ENCODE measurements at places on chromosomes 6 and 20.
A peak's percentile ranks its signal among the peaks of the same experiment; 100 is the strongest.

DNA sequence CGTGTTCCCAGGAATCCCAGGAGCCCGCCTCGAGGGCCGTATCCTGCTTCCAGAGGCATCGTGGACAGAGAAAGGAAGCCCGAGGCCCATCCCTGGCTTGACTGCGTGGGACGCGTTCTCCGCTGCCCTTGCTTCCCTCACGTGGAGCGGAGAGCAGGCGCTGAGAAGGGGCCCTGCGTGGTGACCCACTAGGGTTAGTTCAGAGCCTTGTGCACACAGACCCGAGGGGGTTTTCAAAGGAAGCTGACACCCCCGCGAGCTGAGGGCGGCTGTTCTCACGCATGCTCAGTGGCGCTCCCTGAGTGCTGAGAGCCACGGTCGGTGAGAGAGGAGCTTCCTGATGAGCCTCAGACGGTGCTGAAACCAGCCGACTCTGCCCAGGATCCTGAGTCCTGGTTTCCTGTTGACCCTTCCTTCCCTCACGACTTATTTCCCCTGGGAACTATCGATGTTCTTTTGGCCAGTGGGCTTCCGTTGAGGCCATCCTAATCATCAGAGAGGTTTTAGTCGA lies 28.9 kb upstream of the CCR6 start:
- DNase-seq = no peak

GRCh38 chr6:1735239-1735803 lies 125.6 kb downstream of the FOXC1 start:
- DNase-seq = no peak

DNA sequence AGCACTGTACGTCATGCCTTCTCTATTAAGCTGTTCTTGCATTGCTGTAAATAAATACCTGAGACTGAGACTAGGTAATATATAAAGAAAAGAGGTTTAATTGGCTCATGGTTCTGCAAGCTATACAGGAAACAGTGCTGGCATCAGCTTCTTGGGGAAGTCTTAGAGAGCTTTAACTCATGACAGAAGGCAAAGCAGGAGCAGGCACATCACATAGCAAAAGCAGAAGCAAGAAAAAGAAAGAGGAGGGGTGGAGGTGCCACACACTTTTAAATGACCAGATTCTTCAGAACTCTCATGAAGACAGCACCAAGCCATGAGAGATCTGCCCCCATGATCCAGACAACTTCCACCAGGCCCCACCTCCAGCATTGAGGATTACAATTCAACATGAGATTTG lies 30.1 kb downstream of the CYB5R4 start:
- no peak for DNase-seq

DNA sequence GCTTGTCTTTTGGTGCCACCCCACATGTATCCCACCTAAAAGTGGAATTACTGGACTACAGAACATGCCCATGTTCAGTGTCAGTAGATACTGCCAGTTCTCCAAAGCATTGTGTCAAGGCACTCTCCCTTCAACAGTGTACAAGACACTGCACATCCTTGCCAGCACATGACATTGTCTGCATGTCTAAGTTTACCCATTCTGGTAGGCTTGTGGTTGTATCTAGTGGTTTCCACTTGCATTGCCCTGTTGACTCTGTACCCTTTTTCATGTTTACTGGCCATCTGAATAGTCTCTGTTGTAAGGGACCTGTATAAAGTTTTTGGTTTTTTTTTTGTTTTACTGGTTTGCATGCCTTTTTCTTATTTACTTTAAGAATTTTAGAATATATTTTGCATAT lies 222.4 kb upstream of the CNR1 start:
- DNase-seq = no peak

DNA sequence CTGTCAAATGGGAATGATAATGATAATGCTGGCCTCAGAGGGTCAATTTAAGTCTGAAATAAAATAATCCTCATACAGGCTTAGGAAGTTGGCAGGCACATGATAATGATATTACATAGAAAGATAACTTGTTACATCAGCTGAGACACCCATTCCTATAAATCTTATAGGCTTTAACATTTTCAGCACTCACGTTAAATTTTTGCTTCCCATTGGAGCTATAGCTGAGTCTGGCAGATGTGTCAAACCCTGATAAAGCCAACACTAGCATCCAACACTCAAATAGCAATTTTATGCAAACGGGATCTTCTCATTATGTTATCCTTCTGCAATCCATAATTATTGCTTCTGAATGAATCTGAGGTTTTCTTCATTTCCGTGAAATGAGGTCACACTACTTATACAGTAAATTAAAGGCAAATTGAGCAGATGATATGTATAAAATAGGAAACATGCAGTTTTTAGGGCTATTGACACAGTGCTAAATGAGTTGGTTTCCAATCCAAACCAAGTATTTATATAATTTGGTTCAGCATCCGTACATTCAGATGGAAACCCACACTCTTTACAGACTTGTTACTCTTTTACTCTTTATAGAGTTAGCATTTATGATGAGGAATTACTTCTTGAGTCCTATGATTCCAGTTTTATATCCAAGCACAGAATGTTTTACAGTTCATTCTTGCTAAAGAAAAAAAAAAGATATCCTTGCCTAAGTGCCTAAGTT lies 481.6 kb downstream of the BTBD3 start:
- DNase-seq = no peak

DNA sequence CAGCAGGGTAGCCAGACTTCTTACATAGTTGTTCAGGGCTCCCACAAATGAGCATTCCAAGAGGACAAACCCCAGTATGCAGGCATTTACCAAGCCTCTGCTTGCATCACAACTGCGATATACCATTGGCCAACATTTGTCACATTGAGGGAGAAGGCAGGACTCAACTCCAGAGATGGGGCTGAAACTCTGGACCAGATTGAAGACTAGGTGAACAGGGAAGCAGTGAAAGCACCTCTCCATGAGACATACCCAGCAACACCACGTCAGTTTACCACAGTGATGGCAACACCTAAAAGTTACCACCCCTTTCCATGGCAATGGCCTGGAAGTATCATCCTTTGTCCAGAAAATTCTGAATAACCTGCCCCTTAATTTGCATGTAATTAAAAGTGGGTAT lies 7.9 kb upstream of the RALY start:
- DNase-seq = no peak

- no peak for DNase-seq
These were observed 97.9 kb downstream of the SOD2 start for GRCh38 chr6:159595173-159595572.

DNA sequence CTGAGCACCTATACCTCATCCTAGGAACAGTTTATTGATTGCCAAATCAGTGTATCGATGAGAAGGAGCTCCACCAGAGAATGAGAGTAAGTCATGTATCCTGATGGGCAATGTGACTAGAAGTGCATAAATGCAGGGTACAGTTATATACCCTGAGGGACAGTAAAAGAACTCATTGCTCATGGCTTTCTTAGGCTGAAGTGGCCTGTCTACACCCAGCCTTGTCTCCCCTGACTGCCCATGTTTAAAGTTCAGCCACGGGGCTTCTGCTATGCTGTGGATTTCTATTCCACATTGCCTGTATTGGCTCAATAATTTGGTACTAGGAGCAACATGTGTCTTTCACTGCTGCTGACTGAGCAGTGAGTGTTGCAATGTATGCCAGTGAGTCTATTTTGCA lies 400.4 kb upstream of the IMPG1 start:
- no peak for DNase-seq

- no peak for DNase-seq
These were observed 20.5 kb upstream of the AFDN start for GRCh38 chr6:167806061-167806700.

DNA sequence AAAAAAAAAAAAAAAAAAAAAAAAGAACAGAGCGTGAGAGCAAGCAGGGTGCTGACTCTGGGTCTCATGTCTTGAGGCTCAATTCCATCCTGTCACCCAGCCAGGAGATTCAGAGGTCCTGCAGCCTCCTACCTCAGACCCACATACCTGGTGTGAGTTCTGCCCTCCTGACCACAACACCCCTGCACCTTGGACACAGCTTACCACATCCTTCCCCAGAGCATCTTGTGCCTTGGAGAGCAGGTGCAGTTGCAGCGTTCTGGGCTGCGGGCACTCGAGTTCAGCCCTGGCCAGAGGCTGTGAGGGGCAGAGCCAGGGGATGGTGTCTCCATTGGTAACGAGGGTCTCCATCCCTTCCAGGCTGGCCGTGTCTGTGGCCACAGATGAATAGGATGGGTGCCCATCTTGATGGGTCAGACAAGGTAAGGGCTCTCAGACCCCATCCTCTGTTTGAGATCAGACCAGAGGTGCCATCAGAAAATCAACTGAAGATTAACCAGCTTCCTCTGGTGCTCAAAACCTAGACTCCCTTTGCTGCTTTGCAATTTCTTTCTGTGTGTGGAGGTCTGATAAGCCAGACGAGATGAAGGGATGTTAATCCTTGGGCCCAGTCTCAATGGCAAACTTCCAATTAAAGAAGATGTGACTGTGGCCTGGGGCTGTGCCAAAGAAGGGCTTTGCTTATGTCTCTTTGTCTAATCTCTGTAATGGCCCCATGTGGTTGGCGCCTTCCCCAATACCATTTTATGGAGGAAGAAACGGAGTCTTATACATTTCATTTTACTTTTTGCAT lies 14.7 kb upstream of the ZNF831 start:
- DNase-seq = no peak

GRCh38 chr6:10505529-10505928 lies 15.6 kb upstream of the GCNT2 start:
- no peak for DNase-seq

GRCh38 chr20:2255926-2256531 lies 39.8 kb upstream of the TGM3 start:
- DNase-seq = no peak

- DNase-seq = no peak
These were observed 24.7 kb upstream of the ZFAND3 start for GRCh38 chr6:37794825-37795224.

DNA sequence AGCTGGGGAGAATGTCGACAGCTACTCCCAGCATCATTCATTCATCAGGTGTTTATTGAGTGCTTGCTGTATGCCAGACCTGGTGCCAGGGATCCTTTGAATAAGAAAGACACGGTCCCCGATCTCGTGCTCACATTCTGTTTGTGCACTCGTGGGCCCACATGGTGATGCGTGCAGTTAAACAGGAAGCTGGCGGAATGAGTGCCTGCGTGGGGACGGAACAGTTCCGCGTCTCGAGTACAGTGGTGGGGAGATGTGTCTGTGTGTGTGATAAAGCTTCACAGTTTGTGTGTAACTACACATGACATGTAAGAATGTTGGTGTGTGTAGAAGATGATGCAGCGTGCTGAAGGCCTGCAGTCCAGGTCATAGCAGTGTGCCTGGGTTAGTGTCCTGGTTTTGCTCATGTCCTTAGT lies 6.5 kb downstream of the RBM38 start:
- no peak for DNase-seq

DNA sequence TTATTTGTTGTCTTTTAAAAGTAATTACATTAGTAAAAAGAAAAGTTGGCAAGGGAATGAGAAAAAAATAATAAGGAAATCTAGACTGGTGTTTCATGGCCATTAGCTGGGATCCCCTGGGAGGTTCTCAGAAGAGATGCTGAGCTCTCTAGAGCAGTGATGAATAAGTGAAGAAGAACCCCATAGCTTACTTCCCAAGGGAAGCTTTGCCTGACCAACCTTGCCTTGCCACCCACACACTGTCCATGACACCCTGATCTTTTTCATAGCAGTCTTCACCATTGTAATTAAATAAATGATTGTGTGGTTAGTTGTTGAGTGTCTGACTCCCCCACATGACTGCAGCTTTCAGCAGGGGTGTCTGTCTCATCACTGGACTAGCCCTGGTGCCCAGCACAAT lies 5.9 kb downstream of the C6orf163 start:
- DNase-seq = no peak

DNA sequence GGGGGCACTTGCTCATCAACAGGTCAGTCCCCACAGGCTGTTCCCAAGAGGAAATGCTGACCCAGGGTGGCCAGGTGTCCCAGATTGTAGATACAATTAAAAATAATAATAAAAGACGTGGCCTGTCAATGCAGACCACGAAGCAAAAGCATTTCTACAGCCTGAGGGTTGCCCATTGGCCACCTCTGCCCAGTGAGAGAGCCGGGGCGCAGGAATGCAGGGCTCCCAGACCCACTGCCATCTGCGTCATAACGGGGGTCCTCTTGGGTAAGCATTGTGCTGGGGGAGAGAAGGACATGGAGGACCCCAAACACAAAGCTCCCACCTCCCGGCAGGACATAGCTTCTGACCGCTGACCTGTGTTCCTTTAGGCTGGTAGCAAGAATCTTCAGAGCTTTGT lies 22.9 kb upstream of the AFDN start:
- DNase-seq = no peak

- DNase-seq = peak; percentile 1
These were observed 39.4 kb upstream of the ENPP4 start for GRCh38 chr6:46090115-46091079.

GRCh38 chr20:33644313-33645071 lies 17.6 kb upstream of the C20orf144 start:
- DNase-seq = no peak

- no peak for DNase-seq
These were observed 57.9 kb downstream of the FRK start for GRCh38 chr6:116002756-116003155.

GRCh38 chr6:81800666-81801065 lies 48.2 kb upstream of the TENT5A start:
- no peak for DNase-seq

DNA sequence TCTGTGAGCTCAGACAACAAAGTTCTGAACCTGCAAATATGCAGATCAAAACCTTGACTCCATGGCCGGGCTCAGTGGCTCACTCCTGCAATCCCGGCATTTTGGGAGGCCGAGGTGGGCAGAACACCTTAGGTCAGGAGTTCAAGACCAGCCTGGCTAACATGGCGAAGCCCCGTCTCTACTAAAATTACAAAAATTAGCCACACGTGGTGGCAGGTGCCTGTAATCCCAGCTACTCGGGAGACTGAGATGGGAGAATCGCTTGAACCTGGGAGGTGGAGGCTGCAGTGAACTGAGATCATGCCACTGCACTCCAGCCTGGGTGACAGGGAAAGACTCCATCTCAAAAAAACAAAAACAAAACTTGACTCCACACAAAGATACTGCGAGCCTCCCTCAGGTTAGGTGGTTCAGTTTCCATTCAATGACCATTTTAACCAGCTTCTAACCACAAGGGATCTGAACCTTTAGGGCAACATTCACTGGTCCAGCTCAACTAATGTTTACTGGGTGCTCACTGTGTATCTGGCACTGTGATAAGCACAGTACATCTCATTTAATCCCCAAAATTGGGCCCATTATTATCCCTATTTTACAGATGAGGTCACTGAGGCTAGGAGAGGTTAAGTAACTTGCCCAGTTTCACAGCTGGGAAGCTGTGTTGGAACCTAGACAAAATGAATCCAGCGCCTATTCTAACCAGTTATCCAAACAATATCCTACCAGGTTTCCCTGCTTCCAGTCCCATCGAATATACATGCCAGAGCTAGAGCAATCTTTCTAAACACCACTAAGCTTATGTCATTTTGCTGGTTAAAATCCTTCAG lies 1.8 kb downstream of the SNRPB start:
- DNase-seq = no peak

- no peak for DNase-seq
These were observed 11.5 kb downstream of the RBM24 start for GRCh38 chr6:17292600-17293133.

- no peak for DNase-seq
These were observed 452 bp downstream of the TRAF3IP2 start for GRCh38 chr6:111605100-111605751.
